ENCODE measurements at places on chromosomes 13 and 19.

GRCh38 chr19:38875656-38876395 is 2.2 kb downstream of the RINL start:
- DNase-seq: no peak

DNA sequence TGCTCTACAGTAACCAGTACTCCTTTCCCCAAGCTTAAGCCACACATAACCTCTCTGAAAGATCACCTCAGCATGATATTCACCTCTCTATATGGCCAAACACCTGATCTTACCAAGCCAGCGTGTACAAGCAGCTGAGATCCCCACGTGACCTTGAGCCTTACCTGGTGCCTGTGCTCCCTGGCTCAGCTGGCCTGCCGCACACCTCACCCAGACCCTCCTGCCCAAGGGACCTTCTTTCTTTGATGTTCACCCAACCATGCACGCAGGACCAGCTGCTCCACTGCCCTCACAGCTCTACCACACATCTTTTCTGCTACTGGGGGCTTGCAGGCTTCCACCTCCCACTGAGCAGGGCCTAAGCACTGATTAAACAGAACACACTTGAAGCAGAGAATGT is 9.0 kb downstream of the DHRS12 start:
- DNase-seq: no peak

- no peak for DNase-seq
Measured at GRCh38 chr13:100636004-100636403, 38.6 kb downstream of the TMTC4 start.

DNA sequence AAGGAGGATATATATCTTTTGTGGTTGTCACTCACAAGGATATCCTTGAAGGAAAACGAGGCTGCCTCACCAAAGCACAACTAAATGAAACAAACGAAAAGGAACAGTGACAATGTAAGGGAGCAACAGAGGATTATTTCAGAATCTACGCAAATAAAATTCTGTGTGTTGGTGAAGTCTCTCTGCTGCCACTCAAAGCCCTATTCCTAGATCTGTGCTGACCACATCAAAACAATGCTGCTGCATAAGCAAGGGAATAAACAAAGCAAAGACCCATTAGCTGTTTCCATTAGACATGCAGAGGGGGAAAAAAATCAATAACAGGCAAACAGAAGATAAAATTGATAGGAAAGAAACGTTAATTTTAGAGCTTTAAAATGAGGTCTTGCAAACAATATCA is 204.4 kb downstream of the MZT1 start:
- DNase-seq: no peak
